ENCODE measurements at places on chromosomes 11 and 22. TPM values are rescaled to one million over a fixed set of nuclear protein-coding genes. Genes with fewer than 3 reads are reported as not detected.

GRCh38 chr11:95671768-95672167, 117.8 kb downstream of the FAM76B start:
- H3K4me1 ChIP-seq = peaks cover 32% of the 10 kb centered on the region
- H3K27me3 ChIP-seq = no peaks in the 10 kb centered on the region
- H3K27ac ChIP-seq = peak overlapping the region; percentile 74

Gene NTM
- total RNA-seq = 92.1 TPM

Gene GTPBP1
- 37.7 TPM for total RNA-seq

DNA sequence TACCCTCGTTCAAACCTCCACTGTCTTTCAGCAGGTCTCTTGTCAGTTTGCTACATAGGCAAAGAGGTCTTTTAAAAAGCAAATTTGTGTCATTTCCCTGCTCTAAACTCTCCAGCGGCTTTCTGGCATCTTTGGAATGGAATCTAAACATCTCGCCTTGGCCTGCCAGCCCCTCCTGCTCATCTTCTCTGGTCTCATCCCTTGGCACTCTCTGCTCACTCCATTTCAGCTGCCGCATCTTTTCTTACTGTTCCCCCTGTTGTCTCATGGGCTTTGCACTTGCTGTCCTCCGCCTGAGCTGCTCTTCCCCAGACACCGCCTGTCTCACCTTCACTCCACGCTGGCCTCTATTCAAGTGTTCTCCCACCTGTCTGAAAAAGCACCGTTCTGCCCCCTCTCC, 46.6 kb downstream of the BMAL1 start:
- H3K36me3 ChIP-seq = peaks cover 4% of the 10 kb centered on the region
- no peak overlapping the region for H3K27ac ChIP-seq
- H3K4me3 ChIP-seq = no peak overlapping the region
- no peaks in the 10 kb centered on the region for H3K27me3 ChIP-seq
- DNase-seq = no peak

- H3K36me3 ChIP-seq = no peaks in the 10 kb centered on the region
- peaks cover 25% of the 10 kb centered on the region for H3K4me1 ChIP-seq
- no peak for DNase-seq
- H3K4me3 ChIP-seq = no peak overlapping the region
Measured at GRCh38 chr22:45491841-45492240, 10.8 kb upstream of the FBLN1 start.

DNA sequence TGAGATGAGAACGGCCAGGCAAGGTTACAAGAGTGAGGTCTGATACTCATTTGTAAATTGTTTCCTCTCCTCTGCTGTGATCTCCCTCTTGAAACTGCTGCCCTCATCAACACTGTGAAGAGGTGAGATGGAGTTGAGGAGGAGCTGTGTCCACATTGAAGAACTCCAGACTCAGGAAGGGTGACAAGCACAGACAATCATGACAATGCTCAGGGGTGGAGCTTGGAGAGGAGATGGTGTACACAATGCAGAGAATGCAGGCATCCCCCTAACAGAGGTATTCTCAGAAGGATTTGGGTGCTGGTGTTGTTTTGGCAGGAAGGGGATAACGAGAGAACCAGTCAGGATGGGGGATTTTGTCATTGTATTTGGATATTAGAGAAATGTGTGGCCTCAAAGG, 21.5 kb upstream of the MMP7 start:
- H3K4me3 ChIP-seq = no peak overlapping the region
- H3K27ac ChIP-seq = peak overlapping the region; percentile 29
- no peaks in the 10 kb centered on the region for H3K36me3 ChIP-seq
- no peaks in the 10 kb centered on the region for H3K27me3 ChIP-seq
- DNase-seq = no peak
- H3K4me1 ChIP-seq = peaks cover 22% of the 10 kb centered on the region

GRCh38 chr11:95398437-95399112, 167.6 kb upstream of the SESN3 start:
- H3K4me3 ChIP-seq = no peak overlapping the region
- peaks cover 11% of the 10 kb centered on the region for H3K4me1 ChIP-seq
- H3K27me3 ChIP-seq = no peaks in the 10 kb centered on the region
- no peak for DNase-seq

Gene CPT1B
- total RNA-seq = 33.9 TPM

Gene SLC35E4
- total RNA-seq = 7.9 TPM

DNA sequence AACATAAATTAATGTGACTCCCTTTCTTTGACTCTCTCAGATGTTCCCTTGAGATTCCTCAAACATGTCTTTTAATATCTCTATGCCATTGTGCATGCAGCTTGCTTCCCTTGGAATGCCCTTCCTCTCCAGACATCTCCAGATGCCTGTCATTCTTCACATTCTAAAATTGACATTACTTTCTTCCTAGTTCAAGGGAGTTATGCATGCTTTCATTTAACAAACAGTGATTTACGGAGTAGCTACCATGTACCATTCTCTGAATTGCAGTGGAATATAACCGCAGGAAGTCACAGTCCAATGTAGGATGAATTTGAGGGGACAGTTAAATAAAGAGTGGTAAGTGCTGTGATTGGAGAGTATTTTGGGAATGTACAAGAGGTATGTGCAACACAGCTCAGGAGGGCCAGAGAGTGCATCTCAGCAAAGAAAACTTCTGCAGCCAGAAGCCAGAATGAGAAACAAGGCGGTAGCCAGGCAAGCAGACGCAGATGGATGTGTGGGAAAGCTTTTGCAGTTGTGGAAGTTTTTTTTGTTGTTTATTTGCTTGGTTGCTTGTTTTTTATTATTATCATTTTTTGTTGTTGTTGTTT, 18.7 kb downstream of the MMP10 start:
- H3K27me3 ChIP-seq = no peaks in the 10 kb centered on the region
- peak overlapping the region; percentile 18 for H3K4me3 ChIP-seq
- H3K36me3 ChIP-seq = no peaks in the 10 kb centered on the region
- DNase-seq = no peak
- peaks cover 62% of the 10 kb centered on the region for H3K4me1 ChIP-seq
- H3K27ac ChIP-seq = peak overlapping the region; percentile 88

DNA sequence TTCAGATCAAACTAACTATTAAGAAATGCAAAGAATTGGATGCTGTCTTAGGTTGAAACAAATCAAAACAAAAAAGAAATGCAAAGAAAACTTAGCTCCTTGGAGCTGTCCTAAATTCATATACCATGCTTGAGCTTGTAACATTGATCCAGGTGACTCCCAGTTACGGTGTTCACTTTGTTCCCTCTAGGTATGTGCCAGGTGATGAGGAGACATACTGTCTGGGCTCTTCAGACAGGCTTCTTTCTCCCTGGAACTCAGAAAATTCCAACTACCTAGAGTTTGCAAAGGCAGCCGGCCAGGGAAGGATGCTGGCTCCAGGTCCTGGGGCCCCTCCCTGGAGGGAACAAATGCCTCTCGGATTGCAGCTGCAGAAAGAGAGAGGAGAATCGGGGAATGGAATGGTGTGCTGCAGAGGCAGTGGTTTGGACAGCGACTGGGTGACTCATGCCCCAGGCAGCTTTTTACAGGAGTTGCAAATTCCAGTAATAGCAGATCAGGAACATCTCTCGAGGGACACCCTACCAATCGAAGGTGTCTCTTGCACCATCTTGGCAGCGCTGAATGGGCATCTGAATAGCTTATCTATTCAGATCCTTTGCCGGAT, 12.3 kb upstream of the ASPHD2 start:
- peaks cover 29% of the 10 kb centered on the region for H3K4me1 ChIP-seq
- H3K4me3 ChIP-seq = no peak overlapping the region
- peaks cover under 1% of the 10 kb centered on the region for H3K36me3 ChIP-seq
- no peaks in the 10 kb centered on the region for H3K27me3 ChIP-seq

- no peak overlapping the region for H3K27ac ChIP-seq
- peaks cover 53% of the 10 kb centered on the region for H3K27me3 ChIP-seq
- DNase-seq = no peak
- H3K36me3 ChIP-seq = peaks cover 5% of the 10 kb centered on the region
Measured at GRCh38 chr22:36828815-36829214, 12.0 kb upstream of the PVALB start.

Gene KCNJ5
- not detected for total RNA-seq

Gene IFT27
- total RNA-seq = 24.4 TPM

Gene HIC2
- total RNA-seq = 4.3 TPM

DNA sequence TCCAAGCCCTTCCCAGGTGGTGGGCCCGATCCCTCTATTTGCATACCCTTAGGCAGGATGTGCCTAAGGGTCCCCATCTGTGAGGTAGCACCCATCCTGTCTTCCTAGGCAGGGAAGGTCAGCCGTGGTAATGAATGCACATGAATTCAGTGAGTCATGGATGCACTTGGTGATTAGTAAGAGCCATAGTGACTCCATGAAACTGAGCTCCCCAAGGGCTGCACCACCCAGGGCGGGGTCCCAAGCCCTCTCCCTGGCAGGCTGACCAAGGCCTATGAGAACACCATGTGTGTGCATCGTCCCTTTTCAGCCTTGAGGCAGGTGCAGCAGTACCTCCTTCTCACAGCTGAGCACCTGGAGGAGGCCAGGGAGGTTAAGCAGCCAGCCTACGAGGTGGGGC, 15.6 kb upstream of the SUSD2 start:
- H3K4me3 ChIP-seq = no peak overlapping the region
- no peak overlapping the region for H3K27ac ChIP-seq
- peaks cover 13% of the 10 kb centered on the region for H3K36me3 ChIP-seq

Gene SPINDOC
- 32.2 TPM for total RNA-seq

DNA sequence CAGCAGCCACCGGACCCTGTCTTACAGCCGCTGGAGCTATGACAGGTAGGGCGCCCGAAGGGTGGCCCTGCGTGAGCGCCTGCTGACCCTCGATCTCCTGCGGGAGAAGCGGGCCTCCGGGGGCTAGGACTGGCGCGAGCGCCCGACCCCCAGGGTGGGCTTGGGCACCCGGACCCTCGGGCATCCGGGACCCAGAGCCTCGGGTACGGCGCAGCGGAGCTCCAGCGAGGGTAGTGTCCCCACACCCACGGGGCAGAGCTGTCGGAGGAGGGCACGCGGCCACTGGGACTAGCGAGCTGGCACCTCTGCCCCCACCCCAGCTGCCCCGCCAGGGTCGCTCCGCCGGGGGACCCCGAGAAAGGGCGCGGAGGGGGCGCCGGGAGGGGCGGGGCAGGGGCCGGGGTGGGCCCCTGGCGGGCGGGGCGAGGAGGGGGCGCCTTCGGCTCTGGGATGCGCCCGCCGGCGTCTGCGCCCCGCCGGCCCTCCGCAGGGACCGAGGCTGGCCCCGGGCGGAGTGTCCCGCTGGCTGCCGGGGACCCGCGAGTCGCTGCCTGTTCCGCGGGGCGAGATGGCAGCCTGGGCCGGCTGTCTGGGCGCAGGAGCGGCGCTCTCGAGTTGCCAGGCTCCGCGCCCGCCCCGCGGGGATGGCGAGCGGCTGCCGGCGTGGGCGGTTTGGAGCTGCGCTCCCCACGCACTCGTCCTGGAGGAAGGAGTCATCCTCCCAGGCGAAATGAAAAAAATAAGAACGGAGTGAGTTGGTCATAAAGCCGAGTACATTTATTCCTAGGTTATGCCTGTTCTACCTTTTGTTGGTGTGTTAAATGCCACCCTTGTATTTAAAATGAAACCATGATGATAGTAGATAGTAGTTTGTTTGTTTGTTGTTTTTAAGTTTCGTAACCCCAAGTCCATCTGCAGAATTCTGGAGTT, 32.4 kb downstream of the EIF3F start:
- H3K4me3 ChIP-seq = peak overlapping the region; percentile 42
- peaks cover 10% of the 10 kb centered on the region for H3K27me3 ChIP-seq
- DNase-seq = no peak
- H3K4me1 ChIP-seq = peaks cover 29% of the 10 kb centered on the region
- no peak overlapping the region for H3K27ac ChIP-seq

DNA sequence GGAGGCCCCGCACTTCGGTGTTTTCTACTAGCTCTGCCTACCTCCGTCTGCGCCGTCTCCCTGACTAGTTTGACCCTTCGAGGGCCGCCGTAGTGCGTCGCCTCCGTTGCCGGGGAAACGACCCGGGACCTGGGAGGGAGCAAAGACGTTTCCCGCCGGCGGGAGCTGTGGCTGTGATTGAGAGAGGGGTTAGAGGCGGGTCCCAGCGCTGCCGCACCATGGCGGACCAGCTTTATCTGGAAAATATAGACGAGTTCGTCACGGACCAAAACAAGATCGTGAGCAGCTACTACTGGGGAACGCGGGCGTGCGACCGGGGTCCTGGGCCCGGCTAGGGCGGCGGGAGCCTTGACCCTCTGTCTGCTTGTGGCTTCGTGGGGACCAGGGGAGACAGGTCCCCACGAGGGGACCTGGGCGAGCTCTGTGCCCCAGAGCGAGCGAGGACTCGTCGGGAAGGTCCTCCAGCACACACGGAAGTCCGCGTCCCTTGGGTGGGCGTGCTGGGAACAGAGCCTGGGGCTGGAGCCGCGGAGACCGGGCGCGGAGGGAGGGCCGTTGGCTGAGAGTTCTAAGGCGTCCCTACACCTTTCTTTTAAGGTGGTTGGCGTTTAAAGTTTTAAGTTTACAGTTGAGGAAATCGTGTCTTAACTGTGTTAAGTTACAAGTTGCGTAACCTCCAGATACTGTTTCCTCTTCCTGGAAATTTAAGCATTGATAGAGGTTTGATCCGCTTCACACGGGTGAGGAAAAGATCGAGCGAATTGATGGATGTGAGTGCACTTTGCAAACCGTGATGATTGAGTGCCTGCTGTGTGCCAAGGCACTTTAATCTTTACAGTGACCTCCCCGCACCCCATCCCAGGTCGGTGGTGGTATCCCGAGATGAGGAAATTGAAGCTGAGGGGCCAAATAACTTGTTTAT, at the start of gene POLD3:
Gene POLD3 (plus strand): TSS at position 142 of the 922 bp plus-strand sequence. CDS start 77 bp downstream, at position 219.
- H3K27ac ChIP-seq = peak within 1 kb of the TSS; percentile 98
- peaks cover 5% of the 10 kb centered on the region for H3K36me3 ChIP-seq
- peak; percentile 97 for DNase-seq
- H3K4me1 ChIP-seq = peaks cover 21% of the 10 kb centered on the region

Gene MED15
- 110 TPM for total RNA-seq

Gene MAJIN
- total RNA-seq = not detected

Gene TMEM191C
- total RNA-seq = 1.5 TPM

Gene MAP6
- total RNA-seq = 26.4 TPM

- H3K27ac ChIP-seq = no peak overlapping the region
- no peaks in the 10 kb centered on the region for H3K4me1 ChIP-seq
Measured at GRCh38 chr11:58742140-58742539, 10.4 kb upstream of the GLYAT start.

GRCh38 chr11:37182031-37182430, 584.0 kb upstream of the RAG2 start:
- no peaks in the 10 kb centered on the region for H3K4me1 ChIP-seq
- no peaks in the 10 kb centered on the region for H3K27me3 ChIP-seq
- H3K4me3 ChIP-seq = no peak overlapping the region
- no peak for DNase-seq

GRCh38 chr22:32203181-32204039, 1.5 kb downstream of the RFPL2 start:
- H3K27ac ChIP-seq = no peak overlapping the region
- peaks cover 14% of the 10 kb centered on the region for H3K4me1 ChIP-seq
- peaks cover 13% of the 10 kb centered on the region for H3K27me3 ChIP-seq
- H3K4me3 ChIP-seq = peak overlapping the region; percentile 86

Gene TTC28
- 36.7 TPM for total RNA-seq

Gene MMP27
- not detected for total RNA-seq

DNA sequence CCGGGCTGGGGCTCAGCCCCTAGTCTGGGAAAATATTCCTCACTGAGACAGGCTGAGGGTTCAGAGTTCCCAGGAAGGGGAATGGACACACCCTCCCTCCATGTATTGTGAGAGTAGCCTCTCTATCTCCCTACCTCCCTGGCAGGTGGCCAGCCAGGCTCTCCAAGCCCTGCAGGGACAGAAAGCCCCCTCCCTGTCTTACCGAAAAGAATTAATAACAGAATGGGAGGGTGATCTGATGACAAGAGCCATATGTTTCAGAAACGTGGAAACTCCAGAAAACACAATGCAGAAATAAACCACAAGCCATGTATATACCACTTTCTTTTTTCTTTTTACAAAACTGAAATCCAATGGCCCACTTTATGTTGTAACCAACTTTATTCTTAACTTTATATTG, 140.0 kb downstream of the CHST1 start:
- peaks cover 17% of the 10 kb centered on the region for H3K27me3 ChIP-seq
- no peaks in the 10 kb centered on the region for H3K36me3 ChIP-seq
- H3K4me3 ChIP-seq = no peak overlapping the region
- no peak overlapping the region for H3K27ac ChIP-seq
- no peak for DNase-seq

Data from chondrocyte (in vitro differentiated cells).